ENCODE measurements at places on chromosomes 2 and 18.

DNA sequence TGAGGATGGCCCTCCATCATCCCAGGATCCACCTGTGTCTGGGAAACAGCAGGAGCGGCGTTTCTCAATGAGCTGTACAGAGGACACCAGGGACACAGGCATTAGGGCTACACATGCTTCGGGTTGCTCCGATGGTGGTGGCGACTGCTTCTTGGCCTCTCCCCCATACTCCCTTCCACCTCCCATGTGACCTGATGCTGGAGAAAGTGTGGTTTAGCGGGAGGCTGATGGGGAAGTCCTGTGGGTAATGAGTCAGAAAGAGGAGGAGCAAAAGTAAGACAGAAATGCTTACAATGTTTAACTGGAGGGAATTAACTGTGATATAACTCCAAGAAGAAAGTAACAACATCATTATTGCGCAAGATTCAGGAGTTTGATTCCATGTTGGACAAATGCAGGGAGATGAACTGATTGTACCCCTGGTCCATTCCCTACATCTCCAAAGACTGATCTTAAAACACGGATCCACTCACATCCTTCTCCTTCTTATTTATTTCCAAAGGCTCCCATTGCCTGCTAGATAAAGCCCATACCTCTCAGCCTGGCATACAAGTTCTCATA, 186.6 kb downstream of the NRP2 start:
- DNase-seq, result no peak

DNA sequence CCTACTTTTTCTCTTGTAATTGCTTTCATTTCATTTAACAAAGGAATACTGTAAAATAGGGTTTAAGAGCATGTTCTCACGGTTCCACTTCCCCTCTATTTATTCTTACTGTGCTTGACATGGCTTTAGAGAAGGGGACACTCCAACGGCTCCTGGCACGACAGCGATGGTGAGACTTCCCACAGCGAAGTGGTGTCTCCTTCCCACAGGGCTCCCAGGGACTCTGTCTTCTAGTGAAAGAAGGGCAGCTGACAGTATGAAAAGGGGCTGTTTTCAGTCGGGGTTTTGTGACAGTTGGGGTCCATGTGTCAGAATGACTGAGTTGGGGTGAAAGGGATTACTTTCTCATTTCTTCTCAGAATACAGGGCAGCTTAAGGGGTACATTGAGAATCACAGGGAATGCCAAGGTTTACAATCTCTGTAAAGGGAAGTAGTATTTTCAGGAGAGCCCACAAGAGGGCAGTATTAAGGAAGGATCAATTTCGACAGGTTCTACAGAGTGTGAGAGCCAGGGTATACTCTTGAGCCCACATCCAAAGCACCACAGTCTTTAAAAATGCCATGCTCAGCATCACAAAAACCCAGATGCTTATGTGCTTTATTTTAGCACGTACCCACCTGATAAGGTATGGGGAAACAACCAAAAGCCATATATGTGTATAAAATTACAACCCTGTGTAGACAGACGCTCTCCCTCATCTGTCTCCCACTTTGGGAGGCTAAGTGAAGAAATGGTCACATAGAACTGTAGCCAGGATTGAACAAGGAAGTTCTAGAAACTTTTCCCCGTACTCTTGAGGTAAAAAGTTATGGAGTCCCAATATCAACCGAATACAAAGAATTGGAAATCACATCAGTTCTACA, 31.3 kb upstream of the RAPGEF4 start:
- DNase-seq, result no peak

GRCh38 chr2:3463186-3463835, 56.0 kb downstream of the ADI1 start:
- DNase-seq, result no peak

DNA sequence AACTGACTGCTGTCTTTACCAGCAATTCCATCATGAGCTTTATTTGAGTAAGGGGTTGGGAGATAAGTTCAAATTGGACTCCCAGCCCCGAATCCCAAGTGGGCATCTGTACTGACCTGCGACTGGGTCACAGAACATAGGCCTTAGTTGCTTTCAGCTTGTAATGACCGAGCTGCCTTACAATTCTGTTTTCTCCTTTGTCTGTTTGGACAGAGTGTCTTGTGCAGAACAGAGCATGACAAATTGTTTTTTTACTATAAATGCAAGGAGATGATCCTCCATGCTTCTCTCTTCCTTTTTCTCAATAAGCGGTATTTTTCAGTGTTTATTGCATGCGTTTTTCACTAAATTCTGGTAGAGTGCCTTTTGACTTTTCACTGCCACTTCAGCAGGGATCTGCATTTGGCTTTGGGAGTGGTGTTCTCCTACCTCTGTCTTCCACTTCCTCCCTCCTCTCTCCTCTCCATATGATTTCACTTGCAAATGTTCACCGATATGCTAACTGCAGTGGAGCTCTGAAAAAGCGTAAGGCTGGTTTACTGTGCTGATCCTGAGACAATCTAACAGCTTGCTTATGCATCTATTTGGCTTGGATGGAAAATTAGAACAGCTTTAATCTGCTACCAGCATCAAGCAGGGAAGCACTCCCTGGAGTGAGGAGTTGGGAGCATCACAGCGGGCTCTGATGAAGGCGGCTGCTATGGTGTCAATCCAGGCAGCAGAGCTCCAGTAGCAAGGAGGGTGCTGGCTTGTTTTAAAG, 158.8 kb upstream of the SMIM21 start:
- no peak for DNase-seq

DNA sequence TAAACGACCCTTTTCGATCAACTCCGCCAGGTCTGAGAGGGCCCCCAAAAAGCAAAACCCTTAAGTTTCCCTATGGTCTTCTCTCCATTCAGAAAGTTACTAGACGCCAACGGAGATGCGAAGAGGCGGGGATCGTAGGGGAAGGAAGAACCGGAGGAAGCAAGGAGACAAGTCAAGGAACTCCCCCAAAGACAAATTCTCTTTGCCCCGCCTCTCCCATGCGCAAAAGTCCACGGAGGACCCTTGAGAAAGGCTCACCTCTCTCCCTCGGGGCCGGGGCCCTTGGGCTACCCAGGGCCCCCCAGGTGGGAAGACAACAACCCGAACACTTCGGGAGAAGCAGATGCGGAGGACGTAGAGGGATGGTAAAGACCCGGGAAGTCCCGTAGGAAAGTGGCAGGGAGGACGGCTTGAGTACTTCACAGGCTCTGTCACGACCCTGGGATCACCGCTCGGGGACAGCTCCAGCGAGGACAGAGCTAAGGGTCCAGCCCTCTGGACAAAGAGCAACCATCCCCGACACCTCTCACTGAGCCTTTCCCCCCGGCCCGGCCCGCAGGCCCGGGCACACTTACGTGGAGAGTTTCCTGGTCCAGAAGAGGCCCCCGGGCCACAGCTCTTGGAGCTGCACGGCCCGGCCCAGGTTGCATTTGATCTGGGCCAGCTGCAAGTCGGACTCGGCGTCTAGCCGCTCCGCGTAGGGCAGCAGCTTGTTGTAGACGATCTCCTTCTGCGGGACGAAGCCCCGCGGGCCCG, 647 bp downstream of the PSME4 start:
- no peak for DNase-seq

DNA sequence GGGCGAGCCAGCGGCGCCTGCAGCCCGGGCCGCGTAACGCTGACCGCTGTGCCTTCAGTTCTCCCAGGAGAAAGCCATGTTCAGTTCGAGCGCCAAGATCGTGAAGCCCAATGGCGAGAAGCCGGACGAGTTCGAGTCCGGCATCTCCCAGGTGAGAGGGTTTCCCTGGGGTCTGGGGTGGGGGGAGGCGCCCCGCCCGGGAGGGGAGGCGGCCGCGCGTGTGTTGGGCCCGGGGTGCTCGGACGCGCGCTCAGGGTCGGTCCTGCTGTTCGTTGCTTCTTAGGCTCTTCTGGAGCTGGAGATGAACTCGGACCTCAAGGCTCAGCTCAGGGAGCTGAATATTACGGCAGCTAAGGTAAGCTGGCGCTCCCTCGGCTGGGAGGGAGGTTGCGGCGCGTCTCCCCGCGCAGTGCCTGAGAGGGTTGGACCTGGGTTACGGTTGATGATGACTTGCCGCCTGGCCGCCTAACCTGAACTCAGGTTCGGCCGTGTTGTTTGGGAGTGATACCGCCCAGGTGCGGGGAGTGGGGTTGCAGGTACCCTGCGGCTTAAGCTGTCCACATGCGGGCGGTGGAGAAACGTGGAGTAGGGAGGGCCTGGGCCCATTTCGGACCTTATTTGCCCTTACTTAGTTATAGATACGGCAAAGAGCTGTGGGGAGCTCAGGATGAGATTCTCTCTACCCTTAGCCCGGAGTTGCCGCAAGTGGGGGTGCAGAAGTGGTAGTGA, 638 bp downstream of the RPS7 start:
- DNase-seq, result peak; percentile 17

DNA sequence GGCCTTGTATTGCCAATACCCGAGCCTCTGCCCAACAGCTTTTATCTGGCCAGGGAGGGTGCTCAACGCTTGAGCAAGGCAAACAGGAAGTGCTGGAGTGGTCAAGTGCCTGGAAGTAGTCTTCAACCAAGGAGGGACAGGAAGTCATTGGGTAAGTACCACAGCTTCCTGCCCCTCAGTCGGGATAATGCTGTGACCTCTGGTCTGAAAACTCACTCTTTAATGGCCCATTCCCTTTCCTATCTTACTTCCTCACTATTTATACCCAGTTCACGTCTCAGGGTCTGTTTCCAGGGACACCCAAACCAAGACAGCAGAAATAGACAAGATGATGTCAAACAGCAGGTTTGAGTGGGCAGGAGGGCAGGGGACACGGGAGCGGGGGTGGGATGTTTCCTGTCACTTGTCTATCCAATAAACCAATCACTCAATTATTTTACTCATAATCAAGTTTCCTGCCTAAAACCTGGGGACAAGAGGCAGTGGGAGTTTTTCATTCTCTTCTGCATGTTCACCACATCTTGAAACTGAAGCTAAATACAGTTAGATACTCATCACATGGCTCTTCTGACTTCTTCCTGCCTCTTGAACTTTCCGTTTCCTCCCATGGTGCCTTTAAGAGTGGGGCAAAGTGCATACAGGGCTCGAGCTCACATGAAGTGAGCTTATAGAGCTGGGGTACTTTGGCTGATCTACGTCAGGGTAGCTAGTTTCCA, 68.9 kb upstream of the CAB39 start:
- DNase-seq, result no peak

DNA sequence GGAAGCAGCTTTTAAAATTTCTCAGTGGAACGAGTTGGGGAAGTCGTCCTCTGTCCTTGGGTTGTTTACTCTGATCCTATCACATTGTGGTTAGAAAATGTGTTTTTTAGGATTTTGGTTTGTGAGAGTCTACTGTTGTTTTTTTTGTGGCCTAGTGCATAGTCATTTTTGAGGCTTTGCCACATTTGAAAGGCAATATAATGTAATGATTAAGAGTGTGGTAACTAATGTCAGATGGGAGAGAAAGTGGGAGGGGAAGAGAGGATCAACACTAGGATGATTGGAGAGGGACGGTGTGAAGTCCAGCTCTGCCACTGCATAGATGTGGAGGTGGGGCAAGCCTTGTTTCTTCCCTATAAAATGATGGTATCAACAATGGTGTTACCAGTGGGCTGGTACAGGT, 8.5 kb downstream of the SP140L start:
- no peak for DNase-seq

DNA sequence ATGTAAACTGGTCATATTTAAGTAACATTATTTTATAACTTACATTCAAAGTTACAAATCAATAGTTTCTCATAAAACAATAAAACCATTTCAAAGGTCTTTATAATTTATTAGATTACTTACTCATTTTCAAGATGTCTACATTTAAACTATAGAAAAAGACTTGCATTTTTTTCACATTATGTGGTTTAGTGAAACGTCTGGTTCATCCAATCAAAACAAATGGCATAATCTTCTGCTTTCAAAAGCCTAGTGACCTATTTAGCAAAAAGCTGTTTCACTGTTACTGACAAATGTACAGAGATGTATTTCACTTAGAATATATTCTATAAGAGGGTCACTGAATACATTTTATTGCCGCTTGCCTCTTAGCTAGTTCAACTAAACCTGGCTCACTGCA, 49.3 kb upstream of the MCM6 start:
- no peak for DNase-seq

DNA sequence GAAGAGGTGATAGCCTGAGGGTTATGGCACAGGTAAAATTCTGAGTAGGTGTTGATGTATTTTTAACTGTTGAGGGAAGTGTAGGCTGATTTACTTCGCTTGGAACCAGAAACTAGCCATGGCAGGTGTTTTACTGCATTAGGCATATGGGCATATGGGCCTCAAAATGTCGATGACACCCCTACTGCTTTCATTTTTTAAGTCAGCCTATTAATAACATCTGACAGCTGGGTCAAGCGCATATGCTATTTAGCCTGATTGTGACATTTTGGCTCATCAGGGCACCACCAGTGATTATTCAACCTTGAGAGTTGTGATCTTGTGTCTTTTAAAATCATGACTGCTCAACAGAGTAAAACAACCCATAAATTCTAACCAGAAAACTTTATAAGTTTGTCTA, 1396.9 kb upstream of the NXPH2 start:
- no peak for DNase-seq

DNA sequence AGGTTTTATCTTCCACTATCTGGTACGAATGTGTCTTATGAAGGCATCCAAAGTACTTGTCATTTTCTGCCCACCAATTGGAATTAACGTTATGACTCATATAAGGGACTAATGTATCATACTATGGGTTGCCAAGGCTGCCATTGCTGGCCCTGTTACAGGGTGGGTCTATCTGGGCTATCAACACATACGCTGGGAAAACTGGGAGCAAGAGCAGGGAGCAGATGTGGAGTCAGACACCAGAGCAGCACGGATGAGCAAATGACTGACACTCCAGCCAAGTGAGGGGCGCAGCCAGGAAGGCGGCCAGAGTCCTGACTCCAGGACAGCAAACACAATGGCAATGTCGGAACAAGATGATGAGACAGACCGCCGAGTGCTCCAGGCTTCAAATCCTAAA, 145.9 kb downstream of the COPS8 start:
- no peak for DNase-seq

GRCh38 chr18:70021043-70021442, 73.4 kb upstream of the CD226 start:
- no peak for DNase-seq

- no peak for DNase-seq
These were observed 567 bp downstream of the TMEM200C start for GRCh38 chr18:5894611-5895298.

- DNase-seq, result no peak
These were observed 3.3 kb upstream of the TMEM18 start for GRCh38 chr2:680496-680895.

- no peak for DNase-seq
These were observed 135.8 kb upstream of the OSR1 start for GRCh38 chr2:19494241-19494640.
